ENCODE measurements at places on chromosomes 2 and 18.

DNA sequence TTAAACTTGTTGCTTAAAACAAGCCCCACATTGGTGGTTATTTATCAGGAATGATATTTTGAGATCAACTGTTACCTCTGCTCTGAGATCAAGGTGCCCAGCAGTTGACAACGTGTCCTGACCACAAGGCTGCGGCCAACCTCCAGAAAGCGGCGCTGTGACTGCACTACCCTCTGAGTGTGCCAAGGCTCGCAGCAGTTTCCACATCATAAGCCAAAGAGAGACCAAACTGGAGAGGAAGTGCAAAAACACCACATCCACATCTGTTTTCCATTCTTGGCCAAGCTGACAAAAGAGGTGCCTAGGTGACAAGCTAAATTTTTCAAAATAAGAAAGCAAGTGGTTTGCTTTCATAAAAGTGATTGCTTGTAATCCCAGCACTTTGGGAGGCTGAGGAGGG is 410.8 kb upstream of the POU3F3 start:
- no peak for DNase-seq

GRCh38 chr2:139963863-139964355 is 1183.7 kb upstream of the NXPH2 start:
- DNase-seq, result no peak

DNA sequence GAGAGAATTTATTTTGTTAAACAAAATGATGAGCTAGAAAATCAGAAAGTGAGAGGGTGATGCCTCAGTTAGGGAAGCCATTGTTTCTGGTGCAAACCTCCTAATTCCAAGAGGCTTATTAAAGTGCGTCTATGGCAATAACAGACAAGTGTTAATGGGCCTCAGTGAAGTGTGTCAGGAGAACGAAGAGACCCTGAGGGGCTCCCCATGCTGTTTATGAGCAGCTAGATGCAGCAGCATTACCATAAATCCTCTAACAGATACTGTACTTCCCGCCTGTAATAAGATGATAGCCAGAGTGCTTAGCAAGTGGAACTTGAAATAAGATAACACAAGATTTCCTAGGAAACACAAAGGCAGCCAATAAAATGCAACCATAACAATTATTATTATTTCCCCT is 157.4 kb downstream of the MYT1L start:
- no peak for DNase-seq

- no peak for DNase-seq
Observed at GRCh38 chr2:55452879-55453278, 33.2 kb upstream of the CCDC88A start.

GRCh38 chr2:190119257-190119656 is 56.7 kb upstream of the MSTN start:
- peak; percentile 64 for DNase-seq

DNA sequence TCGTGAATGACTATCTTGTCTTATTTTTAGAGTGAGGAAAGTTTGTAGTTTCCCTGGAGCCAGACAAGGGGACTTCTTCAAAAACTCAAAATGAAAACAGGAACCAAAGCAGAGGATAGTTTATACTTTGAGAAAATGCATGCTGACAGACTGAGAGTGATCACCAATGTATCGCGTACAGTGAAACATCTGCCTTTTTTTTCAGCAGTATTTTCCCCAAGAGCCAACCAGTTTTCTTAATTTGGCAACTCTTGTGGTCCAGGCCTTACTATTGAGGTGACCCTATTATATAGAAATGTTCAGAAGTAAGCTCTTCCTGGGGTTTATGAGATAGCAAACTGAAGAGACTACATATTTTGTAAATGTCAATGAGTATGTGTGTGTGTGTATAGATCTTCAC is 153.7 kb upstream of the VRK2 start:
- DNase-seq, result peak; percentile 7

DNA sequence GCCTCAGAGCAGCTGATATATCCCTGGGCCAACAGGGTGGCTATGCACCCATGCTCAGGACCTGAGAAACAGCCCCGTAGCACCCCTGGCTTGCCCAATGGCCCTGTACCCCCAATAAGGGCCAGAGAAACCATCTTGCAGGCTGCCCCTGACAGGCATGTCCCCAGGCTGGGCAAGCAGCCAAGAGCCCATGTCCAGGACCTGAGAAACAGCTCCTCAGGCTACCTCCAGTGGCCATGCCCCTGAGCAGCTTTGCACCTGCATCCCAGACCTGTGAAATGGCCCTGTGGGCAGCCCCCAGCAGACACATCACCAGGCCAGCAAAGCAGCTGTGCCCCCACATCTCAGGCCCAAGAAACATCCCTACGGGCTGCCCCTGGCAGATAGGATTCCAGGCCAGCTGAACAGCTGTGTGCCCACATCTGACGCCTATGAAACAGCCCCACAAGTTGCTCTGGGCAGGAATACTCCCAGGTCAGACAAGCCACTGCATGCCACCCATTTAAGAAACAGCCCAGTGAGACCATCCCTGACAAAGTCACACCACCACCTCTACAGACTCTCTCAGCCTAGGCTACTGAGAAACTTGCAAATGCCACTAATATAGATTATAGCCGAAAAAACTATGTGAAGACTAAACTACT is 84.1 kb downstream of the TMEM237 start:
- no peak for DNase-seq

GRCh38 chr2:59585655-59586054 is 967.8 kb downstream of the BCL11A start:
- no peak for DNase-seq

DNA sequence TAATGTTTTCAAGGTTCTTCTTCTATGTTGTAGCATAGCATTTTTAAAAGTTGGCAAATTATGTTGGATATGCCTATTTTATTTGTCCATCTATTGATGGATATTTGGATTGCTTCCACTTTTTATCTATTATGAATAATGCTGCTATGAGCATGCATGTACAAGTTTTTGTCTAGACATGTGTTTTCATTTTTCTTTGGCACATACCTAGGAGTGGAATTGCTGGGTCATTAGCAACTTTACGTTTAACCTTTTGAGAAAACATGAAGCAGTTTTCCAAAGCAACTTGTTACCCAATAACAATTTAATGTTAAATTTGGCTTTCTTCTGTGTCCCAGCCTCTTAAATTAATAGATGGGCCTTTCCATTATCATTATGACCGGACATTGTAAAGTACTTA is 30.3 kb downstream of the DNAH6 start:
- DNase-seq, result no peak

GRCh38 chr2:226184940-226185615 is 614.5 kb downstream of the IRS1 start:
- no peak for DNase-seq

DNA sequence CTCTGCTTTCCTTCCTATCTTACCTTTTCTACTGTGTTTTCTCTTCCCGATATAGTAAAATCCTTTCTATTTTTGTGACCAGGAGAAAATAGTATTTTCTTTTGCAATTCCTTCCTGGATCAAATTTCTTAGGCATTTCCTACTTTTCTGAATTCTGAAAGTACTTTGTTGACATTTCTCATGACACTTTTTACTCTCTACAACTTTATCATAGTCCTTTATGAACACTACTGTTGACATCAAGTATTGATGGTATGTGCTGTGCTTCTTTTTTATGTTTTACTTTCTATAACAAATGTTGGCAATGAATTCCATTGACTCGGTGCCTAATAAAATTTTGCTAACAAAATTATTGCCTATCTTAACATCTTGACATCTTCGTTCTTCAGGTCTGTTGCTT is 217.7 kb upstream of the TCF4 start:
- no peak for DNase-seq

DNA sequence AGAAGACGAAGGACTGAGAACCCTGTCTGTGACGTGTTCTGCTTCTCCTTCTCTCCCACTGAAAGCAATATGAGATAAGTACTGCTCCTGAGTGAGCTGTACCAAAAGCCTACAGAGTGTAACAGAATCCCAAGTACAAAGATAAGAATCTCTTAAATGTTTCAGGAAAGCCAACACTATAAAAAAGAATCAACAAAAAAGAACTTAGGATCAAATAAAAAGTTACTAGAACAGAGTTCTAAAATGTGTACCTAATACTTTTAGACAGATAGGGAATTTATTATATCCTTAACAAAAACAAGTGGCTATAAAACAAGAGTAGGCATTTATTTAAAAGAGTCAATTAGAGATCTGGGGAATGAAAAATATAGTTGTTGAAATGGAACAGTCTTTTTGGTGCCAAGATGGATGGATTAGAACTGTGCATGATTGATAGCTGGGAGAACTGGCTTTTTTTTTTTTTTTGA is 49.0 kb downstream of the NCOA1 start:
- DNase-seq, result no peak

- DNase-seq, result no peak
Observed at GRCh38 chr2:112257575-112257974, 2.7 kb upstream of the ZC3H8 start.

DNA sequence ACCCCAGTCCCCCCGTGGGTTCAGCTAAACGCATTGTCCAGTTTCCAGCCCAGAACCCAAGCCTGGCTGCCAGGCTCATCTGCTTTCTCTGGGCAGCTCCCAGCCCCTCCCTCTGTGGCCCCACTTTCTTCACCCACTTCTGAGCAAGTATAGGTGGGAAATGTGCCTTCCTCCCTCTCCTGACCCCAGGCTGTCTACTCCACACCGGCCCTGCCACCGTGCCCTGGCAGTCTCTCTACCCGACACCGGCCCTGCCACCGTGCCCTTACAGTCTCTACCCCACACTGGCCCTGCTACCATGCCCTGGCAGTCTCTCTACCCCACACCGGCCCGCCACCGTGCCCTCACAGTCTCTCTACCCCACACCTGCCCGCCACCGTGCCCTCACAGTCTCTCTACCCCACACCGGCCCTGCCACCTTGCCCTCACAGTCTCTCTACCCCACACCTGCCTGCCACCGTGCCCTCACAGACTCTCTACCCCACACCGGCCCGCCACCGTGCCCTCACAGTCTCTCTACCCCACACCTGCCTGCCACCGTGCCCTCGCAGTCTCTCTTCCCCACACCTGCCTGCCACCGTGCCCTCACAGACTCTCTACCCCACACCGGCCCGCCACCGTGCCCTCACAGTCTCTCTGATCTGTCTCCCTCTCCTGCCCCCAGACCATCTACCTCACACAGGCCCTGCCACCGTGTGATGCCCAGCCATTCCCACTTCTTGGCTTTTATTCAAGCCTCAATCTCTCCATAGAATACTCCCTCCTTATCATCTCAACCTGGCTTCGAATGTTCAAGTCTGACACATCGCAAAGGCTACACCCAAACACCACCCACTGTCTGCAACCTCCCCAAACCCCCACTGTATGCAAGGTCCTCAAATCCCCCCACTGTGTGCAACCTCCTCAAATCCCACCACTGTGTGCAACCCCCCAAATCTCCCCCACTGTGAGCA is 108.9 kb downstream of the TPO start:
- no peak for DNase-seq

DNA sequence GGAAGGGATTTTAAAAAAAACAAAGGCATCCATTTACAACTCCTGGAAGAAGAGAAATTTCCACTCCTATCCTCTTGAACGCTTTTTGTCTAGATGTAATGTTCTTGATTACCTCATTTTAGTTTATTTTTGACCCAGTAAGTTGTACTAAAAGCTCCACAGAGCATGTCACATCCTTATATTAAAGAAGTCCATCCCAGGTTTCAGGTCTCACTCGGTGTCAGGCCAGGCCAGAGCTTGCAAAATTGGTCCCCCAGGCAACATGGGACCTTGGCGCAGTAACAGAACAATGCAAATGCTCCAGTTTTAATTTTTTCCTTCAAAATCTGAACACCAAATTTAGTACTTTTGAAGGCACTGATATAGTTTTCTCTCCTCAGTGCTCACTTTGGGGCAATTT is 218.4 kb upstream of the REV1 start:
- DNase-seq, result no peak

DNA sequence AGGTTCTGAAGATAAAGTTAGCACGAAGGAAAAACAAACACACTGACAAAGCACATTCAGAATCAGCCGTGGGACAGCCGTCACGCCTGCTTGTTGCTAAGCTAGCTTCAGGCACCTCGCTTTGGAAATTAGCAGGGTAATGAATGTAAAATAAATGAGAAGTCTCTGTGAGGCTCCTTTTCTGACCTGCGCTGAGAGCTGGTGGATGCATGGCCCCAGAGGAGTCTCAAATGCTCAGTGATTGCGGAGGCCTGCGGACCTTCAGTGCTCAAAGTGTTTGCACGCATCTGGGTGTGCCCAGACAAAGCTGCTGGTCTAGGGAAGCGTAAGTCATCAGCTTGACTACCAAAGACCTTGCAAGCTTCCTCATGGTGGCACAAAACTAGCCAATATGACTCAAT is 50.6 kb downstream of the CD8B2 start:
- DNase-seq, result no peak

DNA sequence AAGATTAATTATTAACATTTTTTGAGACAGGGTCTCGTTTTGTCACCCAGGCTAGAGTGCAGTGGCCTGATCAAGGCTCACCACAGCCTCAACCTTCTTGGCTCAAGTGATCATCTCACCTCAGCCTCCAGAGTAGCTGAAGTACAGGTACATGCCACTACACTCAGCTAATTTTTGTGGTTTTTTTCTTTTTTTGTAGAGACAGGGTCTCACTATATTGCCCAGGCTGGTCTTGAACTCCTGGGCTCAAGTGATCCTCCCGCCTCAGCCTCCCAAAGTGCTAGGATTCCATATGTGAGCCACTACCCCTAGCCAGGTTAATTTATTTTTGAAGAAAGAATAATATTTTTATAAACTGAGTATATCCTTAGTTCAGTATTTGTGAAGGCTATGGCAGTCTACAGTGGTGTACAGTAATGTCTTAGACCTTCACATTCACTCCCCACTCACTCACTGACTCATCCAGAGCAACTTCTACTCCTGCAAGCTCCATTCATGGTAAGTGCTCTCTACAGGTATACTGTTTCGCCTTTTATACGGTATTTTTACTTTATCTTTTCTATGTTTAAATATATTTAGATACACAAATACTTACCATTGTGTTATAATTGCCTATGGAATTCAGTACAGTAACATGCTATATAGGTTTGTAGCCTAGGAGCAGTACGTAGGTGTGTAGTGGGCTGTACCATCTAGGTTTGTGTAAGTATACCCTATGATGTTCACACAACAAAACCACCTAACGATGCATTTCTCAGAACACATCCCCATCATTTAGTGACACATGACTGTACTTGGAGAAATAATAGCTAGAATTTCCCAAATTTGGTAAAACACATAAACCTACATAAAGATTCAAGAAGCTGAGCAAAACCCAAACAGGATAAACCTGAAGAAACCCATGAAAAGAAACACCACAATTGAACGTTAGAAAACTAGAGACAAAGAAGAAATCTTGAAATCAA is 38.6 kb downstream of the MGAT4A start:
- no peak for DNase-seq

DNA sequence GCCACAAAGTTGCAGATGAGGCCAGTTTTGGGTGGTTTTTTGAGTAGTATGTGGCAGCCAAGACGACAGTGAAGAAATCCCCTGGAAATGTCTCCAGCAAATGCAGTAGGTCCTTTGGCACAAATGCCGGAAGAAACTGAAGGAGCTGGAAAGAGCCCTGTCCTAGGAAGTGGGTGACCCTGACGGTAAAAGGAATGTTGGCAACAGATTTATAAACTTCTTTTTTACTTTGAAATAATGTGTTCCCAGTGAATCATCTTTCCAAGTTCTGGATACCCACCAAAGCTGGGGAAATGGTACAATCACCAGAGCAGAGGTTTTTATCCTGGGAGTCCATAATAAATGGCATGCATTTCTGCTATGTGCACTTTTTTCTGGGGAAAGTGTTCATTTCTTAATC is 112.9 kb downstream of the CSRNP3 start:
- DNase-seq, result no peak

- DNase-seq, result peak; percentile 33
Observed at GRCh38 chr2:131009713-131010475, 83.4 kb downstream of the FAM168B start.

GRCh38 chr18:11544060-11544633 is 65.2 kb upstream of the SLC35G4 start:
- no peak for DNase-seq

- DNase-seq, result no peak
Observed at GRCh38 chr18:77218642-77219041, 31.0 kb upstream of the GALR1 start.
